ENCODE measurements at places on chromosomes 5 and 9. TPM values are rescaled to one million over a fixed set of nuclear protein-coding genes. Genes with fewer than 3 reads are reported as not detected.

EGR1 gene
- total RNA-seq, result 0.94 TPM

LIX1 gene
- total RNA-seq, result not detected

MEIKIN gene
- total RNA-seq, result not detected

OR1N2 gene
- 0.35 TPM for total RNA-seq

NDST1 gene
- total RNA-seq, result 23.9 TPM

Measured in smooth muscle cell of the coronary artery (primary cell).